ENCODE measurements at places on chromosomes 7 and 10.

GRCh38 chr10:102770108-102770482, 26.3 kb downstream of the WBP1L start:
- no peak for DNase-seq

GRCh38 chr7:139099172-139099947, 10.2 kb downstream of the ZC3HAV1 start:
- DNase-seq, result no peak

- DNase-seq, result no peak
Measured at GRCh38 chr7:51019191-51019844, 236.6 kb upstream of the GRB10 start.

- no peak for DNase-seq
Measured at GRCh38 chr10:6145166-6145987, 56.5 kb downstream of the RBM17 start.

DNA sequence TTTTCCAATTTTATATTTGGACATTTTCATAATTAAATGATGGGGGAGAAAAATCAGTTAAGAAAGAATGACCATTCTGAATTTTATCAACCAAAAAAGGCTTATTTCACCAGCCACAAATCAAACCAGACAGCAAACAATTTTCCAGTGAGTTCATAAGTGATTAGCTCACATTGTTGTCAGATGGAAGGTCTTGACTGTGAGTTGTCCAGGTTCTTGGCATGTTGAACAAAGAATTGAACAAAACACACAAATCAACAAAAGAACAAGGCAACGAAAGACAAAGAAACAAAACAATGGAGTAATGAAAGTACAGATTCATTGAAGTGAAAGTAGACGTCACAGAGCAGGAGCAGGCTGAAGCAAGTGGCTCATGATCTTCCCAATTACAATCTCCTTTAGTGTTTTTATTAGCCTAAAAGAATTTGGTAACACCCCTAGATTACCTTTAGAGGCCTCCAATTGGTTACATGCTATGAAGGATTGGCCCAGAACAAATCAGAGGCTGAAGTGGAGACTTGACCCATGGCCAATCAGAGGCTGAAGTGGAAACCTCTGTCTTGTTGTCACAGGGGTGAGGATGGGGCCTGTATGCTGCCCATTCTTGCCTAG, 248.7 kb downstream of the NEBL start:
- DNase-seq, result no peak

All from activated CD4-positive, alpha-beta T cell treated with anti-CD3 and anti-CD28 coated beads, Interleukin-2, amount 50 U/mL, for 1 hour (primary cell).